Tibial artery (tissue), 4 donors: ENCODE measurements at places on chromosomes 5 and 9.

DNA sequence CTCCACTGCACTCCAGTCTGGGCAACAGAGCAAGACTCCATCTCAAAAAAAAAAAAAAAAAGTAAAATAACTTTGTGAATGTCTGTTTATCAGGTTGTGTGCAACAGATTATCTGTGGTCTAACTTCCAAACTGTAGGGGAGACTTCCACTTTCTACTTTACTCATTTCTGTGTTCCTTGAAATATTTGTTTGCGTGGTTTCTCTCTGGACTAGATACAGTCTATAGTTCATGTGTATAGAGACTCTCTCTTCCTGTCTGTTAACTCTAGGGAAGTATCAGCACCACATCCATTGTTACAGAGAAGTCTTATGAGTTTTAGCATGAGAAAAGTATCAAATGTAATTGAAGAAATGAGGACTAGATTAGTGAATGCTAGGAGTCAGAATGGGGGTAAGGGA is 168.3 kb downstream of the LPAR1 start:
- H3K36me3 ChIP-seq = peaks cover 1% of the 10 kb centered on the region
- no peak overlapping the region for H3K27ac ChIP-seq
- DNase-seq = no peak
- H3K4me3 ChIP-seq = no peak overlapping the region
- no peaks in the 10 kb centered on the region for H3K4me1 ChIP-seq

DNA sequence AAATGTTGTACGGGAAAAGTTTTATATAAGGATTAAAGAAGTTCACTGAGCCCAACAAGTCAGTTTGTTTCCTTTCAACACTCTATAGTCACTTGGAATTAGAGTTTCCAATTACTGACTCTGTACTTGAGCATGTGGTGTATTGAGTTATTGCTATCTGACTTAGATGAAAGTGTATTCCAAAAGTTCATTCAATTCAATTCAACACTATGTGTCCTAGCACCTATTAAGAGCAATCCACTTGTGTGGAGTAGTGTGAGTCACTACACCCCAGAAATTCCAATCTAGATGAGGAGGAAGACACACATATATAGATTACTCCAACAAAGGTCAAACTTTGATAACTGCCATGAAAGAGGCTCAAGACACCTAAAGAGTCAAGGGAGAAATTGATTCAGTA is 98.2 kb upstream of the SLCO6A1 start:
- H3K4me3 ChIP-seq = no peak overlapping the region
- DNase-seq = no peak
- no peaks in the 10 kb centered on the region for H3K27me3 ChIP-seq

- no peaks in the 10 kb centered on the region for H3K4me1 ChIP-seq
- DNase-seq = no peak
- H3K27me3 ChIP-seq = no peaks in the 10 kb centered on the region
- H3K27ac ChIP-seq = no peak overlapping the region
Observed at GRCh38 chr5:170408226-170408625, 19.1 kb upstream of the KCNMB1 start.

DNA sequence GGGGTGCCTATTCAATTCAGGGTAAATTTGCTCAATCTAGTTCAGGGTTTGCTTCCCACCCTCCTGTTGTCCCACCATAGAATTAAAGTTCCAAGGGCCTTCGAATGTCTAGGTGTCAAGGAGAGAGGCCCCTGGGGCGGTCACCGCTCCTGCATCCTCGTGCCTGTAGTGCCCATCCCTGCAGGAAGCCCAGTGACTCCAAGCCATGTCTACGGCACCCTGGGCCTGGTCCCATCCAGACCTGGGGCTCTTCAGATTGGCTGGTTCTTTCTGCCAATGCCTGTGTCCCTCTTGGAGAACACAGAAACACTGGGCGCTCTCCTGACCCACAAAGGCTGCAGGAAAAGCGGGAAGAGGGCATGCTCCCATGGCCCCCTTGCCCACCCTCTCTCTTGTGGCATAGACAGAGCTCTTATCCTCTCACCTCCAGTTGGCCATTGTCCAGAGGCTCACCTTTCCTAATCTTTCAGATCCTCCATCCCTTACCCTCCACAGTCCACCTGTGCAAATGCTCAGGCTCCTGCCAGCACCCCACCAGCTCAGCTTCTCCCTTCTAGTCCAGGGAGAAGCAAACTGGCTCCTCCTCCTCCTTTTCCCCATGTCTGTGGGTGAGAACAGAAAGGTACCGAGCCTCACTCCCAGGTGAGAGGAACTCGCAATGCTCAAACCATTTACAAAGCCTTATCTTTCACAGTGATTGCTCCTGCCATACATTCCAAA is 253.0 kb upstream of the IRX2 start:
- no peaks in the 10 kb centered on the region for H3K27me3 ChIP-seq
- no peak for DNase-seq
- H3K4me1 ChIP-seq = no peaks in the 10 kb centered on the region
- H3K36me3 ChIP-seq = no peaks in the 10 kb centered on the region

DNA sequence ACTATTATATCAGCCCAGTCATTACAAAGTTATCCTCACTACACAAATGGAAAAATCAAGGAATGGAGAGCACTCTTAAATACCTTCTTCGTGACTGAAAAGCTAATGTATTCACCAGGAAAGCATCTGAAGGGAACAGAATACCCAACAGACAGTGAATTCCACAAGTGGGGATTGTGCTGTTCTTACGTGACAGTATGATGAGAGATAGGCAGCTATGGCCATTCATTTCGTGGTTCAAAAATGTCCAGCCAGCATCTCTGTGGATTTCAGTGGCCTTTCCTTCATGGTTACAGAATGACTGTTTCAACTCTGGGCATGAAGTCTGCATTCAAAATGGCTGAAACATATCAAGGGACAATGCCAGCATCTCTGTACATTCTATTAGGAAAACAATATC is 323.8 kb downstream of the PRELID2 start:
- H3K27ac ChIP-seq = no peak overlapping the region
- no peak overlapping the region for H3K4me3 ChIP-seq
- no peaks in the 10 kb centered on the region for H3K27me3 ChIP-seq
- DNase-seq = no peak
- H3K4me1 ChIP-seq = peaks cover 5% of the 10 kb centered on the region
